ENCODE measurements at places on chromosomes 1 and 21.

GRCh38 chr21:42569732-42570301 is 56.2 kb downstream of the SLC37A1 start:
- DNase-seq, result no peak

DNA sequence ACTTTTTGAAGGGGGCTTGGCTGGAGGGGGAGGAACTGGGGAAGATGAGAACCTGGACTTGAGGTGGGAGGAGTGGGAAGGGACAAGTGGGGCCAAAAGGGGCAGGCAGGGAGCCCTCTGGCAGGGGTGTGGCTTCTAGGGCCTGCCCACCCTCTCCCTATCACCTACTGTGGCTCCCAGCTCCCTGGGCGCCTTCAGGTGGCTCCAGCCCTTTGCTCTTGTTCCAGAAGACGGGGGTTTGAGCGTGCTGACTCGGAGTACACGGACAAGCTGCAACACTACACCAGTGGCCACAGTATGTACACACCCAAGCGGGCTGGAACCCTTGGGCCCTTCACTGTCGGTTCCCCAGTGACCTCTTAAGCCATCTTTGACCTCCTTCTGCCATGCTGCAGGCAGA is 76.5 kb downstream of the LACTBL1 start:
- DNase-seq, result no peak

- DNase-seq, result no peak
Observed at GRCh38 chr1:209895709-209896108, 42.3 kb upstream of the SYT14 start.

GRCh38 chr1:180620581-180620980 is 11.2 kb upstream of the XPR1 start:
- DNase-seq, result no peak

DNA sequence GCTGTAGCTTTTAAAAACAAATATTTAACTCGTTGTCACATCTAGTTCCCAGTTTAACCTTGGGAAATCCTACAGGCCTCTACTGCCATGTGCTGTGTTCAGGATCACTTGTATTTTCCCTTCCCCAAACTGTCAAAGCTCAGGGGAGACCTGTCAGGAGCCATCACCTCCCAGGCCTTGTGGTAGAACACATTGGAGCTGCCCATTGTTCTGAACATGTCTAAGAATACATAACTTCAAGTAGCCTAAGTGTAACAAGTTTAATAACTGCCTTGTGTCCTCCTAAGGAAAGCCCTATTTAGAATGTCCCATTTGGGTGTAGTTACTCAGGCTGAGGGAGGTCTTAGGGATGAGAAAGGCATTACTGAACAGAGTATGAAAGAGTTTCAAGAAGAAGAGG is 28.6 kb upstream of the PIGC start:
- DNase-seq, result no peak

DNA sequence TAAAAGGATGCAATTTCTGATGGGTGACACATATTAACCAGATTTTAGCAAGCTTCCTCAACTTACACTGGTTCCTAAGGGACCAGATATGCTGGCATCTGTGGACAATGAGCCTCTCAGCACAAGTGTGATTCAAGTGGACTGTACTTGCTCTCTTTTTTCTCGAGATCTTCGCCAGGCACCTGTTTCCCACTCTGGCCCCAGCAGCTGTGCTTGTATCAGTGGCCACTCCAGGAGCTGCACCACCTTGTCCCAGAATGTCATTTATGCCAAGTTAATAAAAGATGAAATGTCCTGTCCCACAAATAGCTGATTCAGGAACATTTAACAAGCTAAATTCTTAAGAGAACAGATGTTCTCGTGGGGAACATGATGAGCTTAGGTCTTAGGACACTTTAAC is 14.6 kb downstream of the C1orf198 start:
- DNase-seq, result no peak

DNA sequence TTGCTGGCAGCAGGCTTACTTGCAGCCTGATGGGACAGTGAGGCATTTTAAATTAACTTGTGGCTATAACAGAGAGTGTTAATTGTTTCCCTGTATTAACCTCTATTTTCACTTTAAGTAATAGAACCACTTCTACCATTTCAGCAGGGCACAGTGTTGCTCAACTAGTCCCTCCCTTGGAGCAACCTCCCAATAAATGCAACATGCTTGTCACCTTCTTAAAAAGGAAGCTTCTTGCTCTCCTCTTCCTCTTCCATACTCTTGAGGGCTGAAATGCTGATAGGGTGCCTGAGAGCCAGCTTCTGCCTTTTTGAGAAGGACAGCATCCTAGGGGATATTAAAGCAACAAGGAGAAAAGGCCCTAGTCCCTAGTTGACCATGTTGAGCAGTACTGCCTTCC is 52.1 kb downstream of the C4BPA start:
- no peak for DNase-seq

- DNase-seq, result no peak
Observed at GRCh38 chr1:54397980-54398379, 8.2 kb downstream of the SSBP3 start.

- DNase-seq, result no peak
Observed at GRCh38 chr1:53430261-53430660, 28.9 kb upstream of the DMRTB1 start.

GRCh38 chr1:203479646-203480045 is 4.0 kb downstream of the PRELP start:
- no peak for DNase-seq

- DNase-seq, result no peak
Observed at GRCh38 chr1:103199001-103199400, 90.7 kb upstream of the COL11A1 start.

DNA sequence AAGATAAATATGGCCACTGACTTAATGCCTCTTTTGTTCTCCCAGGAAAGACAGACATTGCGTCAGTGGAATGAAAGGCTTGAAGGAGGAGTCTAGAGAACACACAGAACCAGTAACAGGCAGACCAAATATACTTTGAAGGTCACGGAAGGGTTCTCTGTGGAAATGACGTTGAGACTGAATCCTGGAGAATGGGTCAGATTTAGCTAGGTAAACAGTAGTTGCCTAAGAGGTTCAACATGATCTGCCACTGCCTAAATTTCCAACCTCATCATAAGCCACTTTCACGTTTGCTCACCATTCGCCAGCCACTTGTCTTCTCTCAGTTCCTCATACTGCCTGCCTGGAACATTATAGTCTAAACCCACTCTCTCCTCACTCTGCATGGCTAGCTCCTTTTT is 20.5 kb downstream of the PLA2G4A start:
- DNase-seq, result no peak

DNA sequence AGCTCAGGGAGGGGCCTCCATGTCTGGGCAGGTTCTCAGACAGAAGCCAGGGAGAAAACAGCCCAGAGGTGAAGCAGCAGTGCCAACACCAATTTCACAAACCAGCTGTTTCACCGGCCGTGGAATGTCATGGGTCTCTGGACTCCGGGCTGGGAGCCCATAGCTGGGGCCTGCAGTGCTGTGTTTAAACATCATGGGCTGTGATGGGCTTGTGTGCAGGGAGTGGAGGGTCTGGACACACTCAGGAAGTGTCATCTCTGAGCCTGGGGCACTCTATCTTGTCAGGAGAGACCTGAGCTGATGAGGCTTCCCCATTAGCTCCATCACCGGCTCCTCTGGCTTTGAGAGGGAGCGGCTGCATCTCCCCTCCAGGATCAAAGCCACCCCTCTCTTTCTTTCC is 173.6 kb upstream of the IGSF21 start:
- DNase-seq, result no peak

GRCh38 chr1:24850328-24850920 is 79.7 kb downstream of the RUNX3 start:
- DNase-seq, result no peak

- DNase-seq, result peak; percentile 78
Observed at GRCh38 chr21:34129039-34129891, 55.9 kb downstream of the MRPS6 start.

GRCh38 chr1:160428655-160429054 is 28.3 kb downstream of the VANGL2 start:
- peak; percentile 3 for DNase-seq

DNA sequence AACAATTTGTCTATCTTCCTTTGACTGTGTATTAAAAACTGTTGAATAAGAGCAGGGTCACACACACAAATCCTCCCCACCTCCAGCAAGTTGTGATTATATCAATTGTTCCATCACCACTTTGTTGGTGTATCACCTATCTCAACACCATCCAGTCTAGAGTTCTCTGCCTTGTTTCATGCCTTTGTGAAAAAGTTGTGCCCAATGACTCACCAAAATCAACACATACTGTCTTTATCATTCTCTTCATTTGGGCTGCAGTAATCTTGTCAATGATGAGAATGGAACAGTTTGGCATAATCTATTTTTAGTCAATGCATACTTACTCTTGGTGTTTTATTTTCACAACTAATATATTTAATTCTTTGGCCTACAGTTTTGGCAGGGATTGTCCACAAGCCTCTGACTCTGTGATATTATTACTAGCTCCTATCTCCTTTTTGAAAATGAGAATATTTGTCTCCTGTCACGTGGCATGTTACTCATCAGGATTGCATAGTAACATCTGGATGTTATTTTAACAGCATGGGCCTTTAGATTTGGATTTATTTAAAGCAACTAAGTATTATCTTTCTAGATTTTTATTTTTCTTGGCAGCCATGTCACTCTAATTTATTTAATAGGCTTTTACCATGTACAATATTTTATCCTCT is 5.1 kb downstream of the C1orf87 start:
- no peak for DNase-seq

DNA sequence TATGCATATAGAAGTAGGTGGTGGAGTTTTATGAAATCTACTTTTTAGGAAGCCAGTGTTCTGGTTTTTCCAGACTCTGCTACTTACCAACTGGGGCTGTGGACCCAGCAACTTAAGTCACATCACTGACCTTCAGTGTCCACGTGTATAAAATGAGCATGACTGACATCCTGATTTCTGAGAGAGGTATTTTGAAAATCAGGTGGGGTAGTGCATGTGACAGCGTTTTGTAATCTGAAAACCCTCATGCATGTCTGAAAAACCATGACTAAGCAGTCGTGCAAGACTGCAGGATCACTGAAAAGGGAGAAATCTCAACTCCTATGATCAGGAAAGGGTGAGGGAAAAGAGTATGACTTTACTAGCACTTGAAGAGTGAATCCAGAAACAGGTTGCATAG is 26.1 kb downstream of the CR1L start:
- no peak for DNase-seq

DNA sequence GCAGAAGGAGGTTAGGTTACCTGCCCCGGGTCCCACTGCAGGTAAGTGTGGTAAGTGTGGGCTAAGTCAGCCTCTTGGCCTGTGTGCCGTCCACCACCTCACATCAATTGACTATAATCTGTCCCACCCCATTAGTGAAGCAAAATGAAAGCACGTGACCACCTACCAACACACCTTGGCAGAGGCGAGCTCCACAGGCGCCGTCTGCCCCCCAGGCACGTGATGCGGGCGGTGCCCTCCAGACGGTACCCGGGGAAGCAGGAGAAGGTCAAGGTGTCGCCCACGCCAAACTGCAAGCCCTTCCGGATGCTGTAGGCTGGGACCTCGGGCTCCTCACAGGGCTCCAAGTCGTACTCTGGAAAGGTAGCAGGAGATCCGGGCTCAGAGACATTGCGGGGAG is 149.5 kb upstream of the HMGB4 start:
- no peak for DNase-seq

DNA sequence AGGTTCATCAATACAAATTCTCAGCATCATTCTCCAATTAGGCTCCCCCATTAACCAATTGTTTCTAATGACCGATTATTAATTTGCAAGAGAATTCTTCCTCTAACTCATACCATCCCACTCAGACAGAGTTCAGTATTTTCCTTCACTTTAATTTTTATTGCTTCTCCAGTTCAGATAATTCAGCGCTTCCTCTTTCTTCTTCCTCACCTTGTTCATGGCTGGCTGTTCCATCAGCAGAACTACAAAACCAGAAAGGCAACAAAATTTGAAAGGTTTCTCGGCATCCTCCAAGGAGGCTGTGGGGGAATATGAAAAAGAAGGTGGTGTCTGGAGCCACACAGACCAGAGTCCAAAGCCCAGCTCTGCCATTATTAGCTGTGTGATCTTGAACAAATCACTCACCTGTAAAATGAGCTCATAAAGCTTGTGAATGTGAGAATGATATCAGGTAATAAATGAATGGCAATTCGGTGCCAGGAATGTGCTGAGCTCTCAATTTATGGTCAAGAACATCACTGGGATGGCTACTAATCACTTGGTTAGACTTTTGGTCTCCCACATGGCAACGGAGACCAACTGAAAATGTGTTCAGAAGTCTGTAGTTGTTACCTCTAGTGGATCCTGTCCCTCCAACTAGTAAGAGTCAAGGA is 11.7 kb upstream of the ZNF436 start:
- no peak for DNase-seq

DNA sequence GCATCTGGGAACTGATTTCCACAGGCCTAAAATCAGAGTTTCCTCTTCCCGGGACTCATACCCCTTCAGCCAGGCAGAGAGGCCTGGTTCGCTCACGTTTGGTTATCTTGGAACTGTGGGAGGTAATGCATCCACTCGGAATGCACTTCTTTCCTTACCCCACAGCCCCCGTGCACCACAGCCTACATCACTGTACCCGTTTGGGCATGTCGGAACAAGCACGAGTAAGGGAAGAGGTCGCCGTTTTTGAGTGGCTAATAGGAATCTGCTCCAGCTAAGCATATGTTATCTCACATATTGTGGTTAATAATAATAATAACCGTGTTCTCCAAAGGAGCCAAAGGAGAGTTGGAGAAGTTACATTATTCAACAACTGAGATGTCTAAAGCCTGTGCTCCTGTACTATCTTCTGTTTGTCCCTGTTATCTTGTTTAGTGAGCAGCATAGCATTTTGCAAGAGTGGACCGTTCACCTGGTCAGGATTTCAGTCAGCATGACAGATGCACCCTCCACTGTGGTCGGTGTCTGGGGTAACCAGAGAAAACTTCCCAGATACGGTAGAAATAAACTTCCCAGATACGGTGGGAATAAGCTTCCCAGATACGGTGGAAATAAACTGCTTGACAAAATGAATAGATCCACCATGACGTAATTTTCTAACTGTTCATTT is 198.6 kb downstream of the SDCCAG8 start:
- DNase-seq, result no peak

DNA sequence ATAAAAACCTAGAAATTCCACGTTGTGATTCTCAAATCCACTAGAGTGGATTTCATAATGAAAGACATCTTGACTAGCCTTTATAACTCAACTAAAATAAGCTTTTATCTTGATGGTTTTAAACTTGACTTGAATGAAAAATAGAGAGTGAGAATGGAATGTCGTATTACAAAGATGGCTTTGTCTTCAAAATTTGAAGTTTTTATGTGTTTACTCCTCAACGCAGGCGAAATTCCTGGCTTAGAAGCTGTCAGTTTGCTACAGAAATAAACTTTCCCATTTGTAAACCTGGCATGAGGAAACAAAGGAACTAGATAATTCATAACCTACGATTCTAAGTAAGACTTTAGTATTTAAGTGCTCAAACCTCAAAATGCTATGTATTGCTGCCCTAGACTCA is 90.0 kb upstream of the KRTAP19-8 start:
- DNase-seq, result no peak

DNA sequence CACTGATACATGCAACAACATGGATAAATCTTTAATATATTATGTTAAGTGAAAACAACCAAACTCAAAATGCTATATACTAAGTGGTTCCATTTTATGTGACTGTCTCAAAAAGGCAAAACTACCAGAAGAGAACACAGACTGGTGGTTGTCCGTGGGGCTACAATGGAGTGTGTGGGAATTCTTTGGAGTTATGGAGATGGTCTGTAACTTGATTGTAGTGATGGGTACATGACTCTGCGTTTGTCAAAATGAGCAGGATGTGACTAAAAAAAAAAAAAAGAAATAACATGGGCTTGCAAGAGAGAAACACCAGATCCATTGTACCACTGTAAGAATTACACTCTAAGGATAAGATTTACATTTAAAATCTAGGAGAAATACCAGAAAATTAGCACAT is 52.2 kb upstream of the KIAA1614 start:
- no peak for DNase-seq

- no peak for DNase-seq
Observed at GRCh38 chr1:211564084-211564483, 14.9 kb downstream of the SLC30A1 start.
